WTC11 (cell line): ENCODE measurements at places on chromosomes 7 and 10. TPM values are rescaled to one million over a fixed set of nuclear protein-coding genes. Genes with fewer than 3 reads are reported as not detected.

MARVELD1 gene
- total RNA-seq: 36.8 to 37.7 TPM (median 36.9 TPM) in 3 replicates

RNF32 gene
- 0.55 to 1.3 TPM (median 0.61 TPM) in 3 replicates for total RNA-seq

HYAL4 gene
- not detected in 3 replicates for total RNA-seq

ABCB4 gene
- 0.71 to 1.2 TPM (median 1.1 TPM) in 3 replicates for total RNA-seq

DPCD gene
- total RNA-seq: 21.8 to 23.8 TPM (median 22.0 TPM) in 3 replicates

KIAA1549 gene
- total RNA-seq: 16.3 to 18.7 TPM (median 17.2 TPM) in 3 replicates

ZNF277 gene
- total RNA-seq: 18.3 to 22.5 TPM (median 20.6 TPM) in 3 replicates
